ENCODE measurements at places on chromosomes 7 and 10.

GRCh38 chr7:131602994-131603372, 46.6 kb upstream of the PODXL start:
- DNase-seq: no peak

- no peak for DNase-seq
Measured at GRCh38 chr10:81040031-81040430, 502.3 kb downstream of the SH2D4B start.

- DNase-seq: no peak
Measured at GRCh38 chr7:146397141-146397540, 280.5 kb downstream of the CNTNAP2 start.

- DNase-seq: no peak
Measured at GRCh38 chr10:76881477-76882220, 756.0 kb downstream of the KCNMA1 start.

- DNase-seq: no peak
Measured at GRCh38 chr7:134028853-134029252, 98.3 kb upstream of the LRGUK start.

- DNase-seq: no peak
Measured at GRCh38 chr10:70902661-70903261, 14.4 kb upstream of the PCBD1 start.

- no peak for DNase-seq
Measured at GRCh38 chr10:98318861-98319260, 50.9 kb upstream of the LOXL4 start.

All from GM12891 (cell line).